ENCODE measurements at places on chromosomes 16 and 17.

GRCh38 chr16:12182212-12182611 lies 205.7 kb downstream of the SNX29 start:
- DNase-seq: no peak

- no peak for DNase-seq
These were observed 2.3 kb downstream of the GP1BA start for GRCh38 chr17:4934173-4934979.

- DNase-seq: no peak
These were observed 7.7 kb downstream of the CHAD start for GRCh38 chr17:50460831-50461526.

DNA sequence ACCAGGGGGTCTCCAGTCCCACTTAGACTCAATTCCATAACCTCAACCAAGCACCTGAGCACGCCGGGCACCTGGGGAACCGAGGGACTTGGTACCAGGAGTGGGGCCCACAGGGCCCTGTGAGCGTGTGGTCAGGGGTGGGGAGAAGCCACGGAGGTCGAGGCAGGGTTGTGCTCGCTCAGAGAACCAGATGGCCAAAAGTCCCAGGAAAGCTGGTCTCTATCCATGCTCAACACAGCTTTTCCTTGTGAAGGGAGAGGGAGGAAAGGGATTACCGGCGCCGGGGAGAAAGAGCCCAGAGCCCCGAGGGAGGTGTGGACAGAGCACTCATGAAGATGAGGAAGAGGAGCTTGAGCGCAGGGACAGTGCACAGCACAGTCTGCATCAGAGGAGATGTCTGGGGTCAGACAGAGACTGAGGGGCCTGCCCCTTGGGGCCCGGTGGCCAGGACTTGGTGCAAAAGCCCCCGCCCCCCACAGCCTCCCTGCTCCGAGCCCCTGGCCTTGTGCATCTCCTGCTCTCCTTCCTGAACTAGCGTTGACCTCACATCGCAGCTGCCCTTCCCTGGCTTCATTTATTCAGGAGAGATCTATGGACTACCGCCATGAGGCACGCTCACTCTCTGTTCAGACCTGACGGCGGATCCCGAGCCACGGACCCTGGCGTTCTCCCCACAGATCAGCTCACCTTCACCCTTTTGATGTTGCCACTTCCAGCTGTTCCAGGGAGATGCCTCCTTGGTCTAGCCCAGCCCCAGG lies 355.4 kb upstream of the TNRC6C start:
- no peak for DNase-seq

DNA sequence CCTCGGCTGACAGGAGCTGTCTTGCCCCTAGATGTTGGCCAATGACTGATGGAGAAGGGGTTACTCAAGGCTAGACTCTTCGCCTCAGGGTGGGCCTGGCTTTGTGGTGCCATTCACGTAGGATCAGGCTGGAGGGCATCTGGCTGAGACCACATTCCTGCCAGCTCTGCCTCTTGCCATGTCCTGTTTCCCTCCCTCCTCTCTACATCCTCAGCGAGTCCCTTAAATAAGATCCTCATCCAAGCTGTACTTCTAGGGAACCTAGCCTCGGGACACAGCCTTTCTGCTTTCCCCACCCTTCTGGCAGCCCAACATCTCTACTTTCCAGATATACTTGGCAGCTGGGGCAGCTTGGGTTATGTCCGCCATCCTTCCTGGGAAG lies 27.9 kb upstream of the EFCAB13 start:
- no peak for DNase-seq

DNA sequence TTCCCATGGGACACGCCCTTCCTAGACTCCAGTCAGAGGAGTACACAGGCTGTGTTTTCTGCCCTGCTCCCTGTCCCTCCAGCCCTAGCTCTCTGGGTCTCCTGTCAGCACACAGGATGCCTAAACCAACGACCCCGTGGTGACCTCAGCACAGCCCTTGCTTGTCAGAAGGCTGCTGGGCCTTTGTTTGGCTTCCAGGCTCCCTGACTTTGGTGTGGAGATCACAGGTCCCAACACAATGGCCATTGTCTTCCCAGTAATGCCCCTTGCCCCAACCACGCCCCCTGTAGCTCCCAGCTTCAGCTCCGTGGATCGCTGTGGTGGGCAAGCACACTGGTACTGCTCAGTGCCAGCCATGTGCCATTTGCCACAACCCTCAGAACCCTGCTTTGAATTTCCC lies 15.0 kb downstream of the HNF1B start:
- DNase-seq: no peak

GRCh38 chr16:4477966-4478365 lies 1.8 kb downstream of the HMOX2 start:
- DNase-seq: no peak

DNA sequence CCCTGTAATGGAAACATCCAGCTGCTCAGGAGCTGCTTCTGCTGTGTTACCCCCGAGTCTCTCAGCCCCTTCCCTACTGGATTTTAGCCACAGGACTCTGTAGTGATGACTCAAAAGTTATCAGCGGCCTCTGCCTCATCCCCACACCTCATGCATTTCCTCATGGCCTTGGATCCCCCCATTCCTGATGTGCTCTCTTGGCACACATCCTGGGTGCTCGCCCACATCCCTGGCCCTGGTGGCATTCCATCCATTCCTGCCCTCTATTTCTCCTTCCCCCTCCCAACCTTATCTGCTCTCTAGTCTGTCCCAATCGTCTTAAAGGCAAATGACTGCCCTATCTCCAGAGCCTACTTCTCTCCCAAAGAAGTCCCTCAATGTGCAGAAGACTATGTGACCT lies 24.6 kb downstream of the MARF1 start:
- no peak for DNase-seq

DNA sequence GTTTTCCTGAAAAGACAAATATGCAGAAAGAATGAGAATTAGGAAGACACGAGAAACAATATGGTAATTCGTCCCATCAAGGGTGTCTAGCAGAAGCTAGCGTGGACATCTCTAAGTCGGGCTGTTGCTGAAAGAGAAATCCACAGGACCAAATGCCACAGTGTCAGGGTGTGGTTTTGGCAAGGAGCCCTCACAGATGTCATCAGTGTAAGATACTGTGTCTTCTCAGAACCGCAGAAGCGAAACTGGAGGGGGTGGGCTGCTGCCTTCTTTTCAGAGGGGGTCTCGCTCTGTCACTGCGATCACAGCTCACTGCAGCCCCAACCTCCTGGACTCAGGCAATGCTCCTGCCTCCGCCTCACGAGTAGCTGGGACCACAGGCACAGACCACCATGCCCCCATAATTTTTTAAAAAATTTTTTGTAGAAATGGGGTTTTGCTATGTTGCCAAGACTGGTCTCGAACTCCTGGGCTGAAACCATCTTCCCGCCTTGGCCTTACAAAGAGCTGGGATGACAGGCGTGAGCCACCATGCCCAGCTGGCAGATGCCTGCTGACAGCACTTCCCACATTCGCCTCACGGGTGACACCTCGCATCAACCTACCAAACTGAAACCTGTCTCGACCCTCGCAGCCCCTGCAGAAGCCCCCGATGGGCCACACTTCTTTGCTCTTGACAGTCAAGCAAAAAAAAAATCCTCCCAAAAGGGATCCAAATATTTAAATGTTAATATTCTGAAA lies 26.2 kb downstream of the TRAP1 start:
- DNase-seq: no peak

DNA sequence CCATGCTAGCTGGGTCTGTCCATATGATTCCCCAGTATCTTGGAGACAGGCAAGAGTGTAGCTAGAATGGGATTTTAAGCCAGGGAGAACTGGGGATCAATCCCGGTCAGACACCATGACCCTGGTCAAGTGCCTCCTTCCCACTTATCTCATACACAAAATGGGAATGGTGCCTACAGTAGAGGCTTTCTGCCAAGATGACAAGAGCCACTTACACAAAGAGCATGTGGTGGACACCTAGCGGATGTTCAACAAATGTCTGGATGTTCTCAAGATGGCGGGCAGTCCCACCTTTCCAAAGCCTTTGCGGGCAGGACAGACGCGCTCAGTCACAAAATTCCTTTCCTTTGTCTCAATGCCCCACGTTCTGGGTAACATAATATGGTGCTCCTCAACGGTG lies 57.3 kb downstream of the MAF start:
- DNase-seq: no peak

- DNase-seq: no peak
These were observed 81.2 kb downstream of the TOX3 start for GRCh38 chr16:52465711-52466267.

GRCh38 chr17:68384941-68385340 lies 72.4 kb downstream of the WIPI1 start:
- DNase-seq: no peak

DNA sequence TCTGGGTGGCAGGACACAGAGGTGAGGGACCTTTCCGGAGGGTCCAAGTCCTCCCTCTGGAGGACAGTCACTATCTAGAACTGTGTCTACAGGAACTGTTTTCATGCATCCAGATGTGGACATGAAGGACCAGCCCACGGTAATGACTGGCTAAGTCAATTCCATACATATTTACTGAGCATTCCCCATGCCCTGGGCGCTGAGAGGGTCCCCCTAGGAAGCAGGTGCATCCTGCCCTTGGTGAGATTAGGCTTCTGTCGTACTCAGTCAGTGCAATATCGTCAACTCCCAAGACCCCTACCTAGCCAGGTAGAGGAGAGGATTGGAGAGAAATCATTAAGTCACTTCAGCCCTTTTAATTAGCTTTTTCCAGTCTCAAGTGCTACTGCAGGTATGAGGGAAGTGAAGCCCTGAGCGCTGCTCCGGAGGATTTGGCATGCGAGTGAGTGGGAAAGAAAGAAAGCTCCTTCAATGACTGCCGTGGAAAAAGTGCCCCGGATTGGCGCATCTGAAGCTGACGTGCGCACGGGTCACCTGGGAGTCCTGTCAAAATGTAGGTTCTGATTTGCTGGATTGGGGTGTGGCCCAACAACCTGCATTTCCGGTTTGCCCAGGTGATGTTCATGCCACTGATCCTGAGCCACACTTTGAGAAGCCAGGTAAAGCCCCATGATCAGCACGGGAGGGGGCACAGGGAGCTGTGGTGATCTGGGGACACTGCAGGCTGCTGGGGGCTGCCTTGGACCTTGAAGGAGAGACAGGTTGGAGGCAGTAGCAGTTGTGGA lies 367.4 kb upstream of the TNRC6C start:
- DNase-seq: no peak

GRCh38 chr16:31080035-31080629 lies 5.9 kb downstream of the ZNF646 start:
- DNase-seq: no peak

DNA sequence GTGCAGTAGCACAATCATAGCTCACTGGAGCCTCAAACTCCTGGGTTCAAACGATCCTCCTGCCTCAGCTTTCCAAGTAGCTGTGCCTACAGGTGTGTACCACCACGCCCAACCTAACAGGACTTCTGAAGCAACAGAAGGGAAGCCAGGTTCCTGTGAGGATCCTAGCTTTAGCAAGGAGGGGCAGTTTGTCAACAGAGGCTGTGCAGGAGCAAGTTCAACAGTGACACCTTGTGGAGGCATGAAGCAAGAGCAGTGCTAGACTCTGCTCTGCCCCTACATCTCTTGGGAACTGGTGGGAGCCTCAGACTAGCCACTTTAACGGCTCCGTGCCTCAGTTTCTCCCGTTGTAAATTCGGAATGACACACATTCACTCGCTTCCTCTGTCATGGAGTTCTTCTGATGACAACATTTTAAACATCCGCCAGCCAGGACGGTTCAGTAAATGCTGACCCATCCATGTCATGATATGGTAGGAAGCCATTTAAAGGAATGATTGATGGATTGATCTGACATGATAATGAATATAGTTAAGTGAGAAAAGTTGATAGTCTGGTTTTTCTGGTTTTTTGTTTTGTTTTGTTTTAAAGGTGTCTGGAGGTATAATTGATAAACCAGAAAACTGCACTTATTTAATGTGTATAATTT lies 218.7 kb downstream of the MRTFB start:
- DNase-seq: no peak

- DNase-seq: no peak
These were observed 21.6 kb downstream of the POLR3E start for GRCh38 chr16:22318690-22319358.

- DNase-seq: no peak
These were observed 225.9 kb downstream of the SEC14L1 start for GRCh38 chr17:77366558-77367245.

GRCh38 chr17:48961516-48962233 lies 6.7 kb downstream of the GIP start:
- DNase-seq: no peak

- DNase-seq: no peak
These were observed 28.0 kb upstream of the ADCY7 start for GRCh38 chr16:50238314-50238713.

- no peak for DNase-seq
These were observed 13.2 kb upstream of the CLUH start for GRCh38 chr17:2724784-2725164.

DNA sequence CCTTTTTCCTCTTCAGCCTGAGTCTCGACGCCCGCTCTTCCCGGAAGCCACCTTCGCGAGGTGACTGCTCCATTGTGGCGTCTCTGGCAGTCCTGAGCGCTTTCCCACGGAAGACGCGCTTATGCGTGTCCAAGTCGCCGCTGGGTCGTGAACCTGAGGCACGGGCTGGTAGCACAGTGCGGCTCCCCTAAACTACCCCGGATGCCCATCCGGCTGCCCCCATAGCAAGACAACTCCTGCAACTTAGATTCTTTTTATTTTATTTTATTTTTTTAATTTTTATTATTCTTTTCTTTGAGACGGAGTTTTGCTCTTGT lies 2.1 kb upstream of the ESRP2 start:
- DNase-seq: no peak

GRCh38 chr17:7317161-7317803 lies 2.1 kb upstream of the GPS2 start:
- DNase-seq: no peak

DNA sequence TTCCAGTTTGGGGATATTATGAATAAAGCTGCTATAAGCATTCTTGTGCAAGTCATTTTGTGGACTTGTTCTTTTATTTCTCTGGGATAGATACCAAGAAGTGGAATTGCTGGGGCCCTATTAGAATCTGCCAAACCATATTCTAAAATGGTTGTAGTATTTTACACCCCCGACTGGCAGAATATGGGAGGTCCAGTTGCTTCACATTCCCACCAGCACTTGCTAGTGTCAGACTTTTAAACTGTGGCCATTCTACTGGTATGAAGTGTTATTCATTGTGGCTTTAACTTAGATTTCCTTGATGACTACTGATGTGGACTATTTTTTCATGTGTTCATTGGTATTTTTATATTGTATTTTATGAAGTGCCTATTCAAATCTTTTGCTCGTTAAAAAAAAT lies 18.1 kb upstream of the NUP93 start:
- DNase-seq: no peak

DNA sequence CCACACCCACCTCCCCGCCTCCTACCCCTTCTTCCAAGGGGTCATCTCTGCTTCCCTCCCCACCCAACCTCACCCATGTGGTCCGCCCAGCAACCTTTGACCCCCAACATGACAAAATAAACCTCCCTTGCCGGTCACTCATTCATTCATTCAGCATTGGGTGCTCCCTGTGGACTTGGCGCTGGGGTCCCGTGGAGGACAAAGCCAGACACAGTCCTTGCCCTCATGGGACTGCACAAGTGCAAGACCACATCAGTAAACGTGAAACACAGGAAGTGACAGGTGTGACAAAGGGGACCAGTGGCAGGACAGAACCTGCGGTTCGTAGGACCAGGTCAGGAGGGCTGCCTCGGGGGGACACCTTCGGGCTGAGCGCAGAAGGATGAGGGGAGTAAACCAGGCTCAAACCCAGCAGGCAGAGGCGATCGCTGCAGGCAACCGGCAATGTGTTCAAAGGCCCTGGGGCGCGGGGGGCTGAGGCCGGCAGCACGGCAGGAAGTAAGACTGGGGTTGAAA lies 185.4 kb downstream of the SEC14L1 start:
- DNase-seq: no peak

GRCh38 chr17:19533718-19534561 lies at the start of gene SLC47A1:
Gene SLC47A1, plus strand, starts transcription at chr17:19533854. Its CDS starts 86 bp downstream, at chr17:19533940.
- no peak for DNase-seq

All from hypothalamus (tissue), 51 donors.